Stimulated activated CD4-positive, alpha-beta T cell treated with anti-CD3 and anti-CD28 coated beads, Interleukin-1b, Interleukin-23, amount 100 ng/mL, for 1 hour (primary cell): ENCODE measurements at places on chromosomes 5 and 9.

DNA sequence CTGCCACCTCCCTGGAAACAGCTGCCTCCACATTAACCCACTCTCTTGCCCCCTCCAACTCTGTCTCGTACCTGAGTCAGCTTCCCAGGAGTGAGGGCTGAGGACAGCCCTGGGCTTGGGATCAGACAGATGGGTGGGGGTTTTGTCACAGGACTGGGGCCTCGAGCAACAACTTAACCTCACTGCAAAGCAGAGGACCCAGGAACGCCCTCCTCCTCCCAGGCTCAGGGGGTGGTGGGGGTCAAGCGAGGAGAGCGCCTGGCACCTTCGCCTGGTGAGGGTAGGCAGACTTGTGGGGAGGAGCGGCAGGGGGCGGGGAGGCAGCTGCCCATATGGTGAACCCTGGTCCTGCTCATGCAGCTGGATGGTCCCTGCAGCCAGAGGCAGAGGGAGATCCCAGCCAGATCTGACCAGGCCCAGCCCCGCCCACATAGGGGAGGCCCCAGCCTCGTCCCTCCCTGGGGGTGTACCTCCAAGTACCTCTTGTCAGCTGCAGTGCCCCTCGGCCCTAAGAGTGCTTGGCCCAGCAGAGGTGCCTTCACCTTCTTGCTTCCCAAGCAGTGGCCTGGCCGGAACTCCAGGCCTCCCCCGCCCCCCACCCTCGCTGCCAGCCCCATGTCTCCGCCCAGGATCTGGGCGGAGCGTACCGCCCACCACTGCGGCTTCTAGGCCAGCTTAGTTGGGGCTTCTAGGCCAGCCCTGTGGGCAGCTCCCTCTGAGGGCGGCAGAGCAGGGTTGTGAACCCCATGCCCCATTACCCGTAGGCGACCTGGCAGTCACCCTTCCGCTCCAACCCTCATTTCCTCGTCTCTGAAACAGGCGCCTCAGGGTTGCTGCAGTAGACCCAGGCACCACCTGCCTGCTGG is at the start of gene SARDH:
Gene SARDH, minus strand, starts transcription at position 579 of the 866 bp plus-strand sequence. CDS start 4,179 bp downstream, outside the sequence.
- DNase-seq: no peak

GRCh38 chr9:20606652-20607051 is 15.6 kb downstream of the MLLT3 start:
- no peak for DNase-seq

DNA sequence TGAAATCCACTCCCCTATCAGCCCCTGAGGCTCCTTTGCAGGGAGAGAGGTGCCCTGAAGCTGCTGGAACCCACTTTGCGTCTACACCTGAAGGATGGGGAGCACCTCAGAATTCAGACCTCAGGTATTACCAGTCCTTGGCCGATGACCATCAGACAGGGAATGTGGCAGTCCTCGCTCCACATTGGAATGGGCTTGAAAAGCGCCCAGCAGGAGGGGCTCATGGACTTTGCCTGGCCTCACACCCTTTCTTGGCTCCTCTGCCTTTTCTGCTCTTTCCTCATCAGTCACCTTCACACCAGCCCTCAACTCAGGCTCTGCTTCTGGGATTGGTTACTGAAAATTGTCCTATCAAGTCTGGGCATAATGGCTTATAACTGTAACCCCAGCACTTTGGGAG is 83.9 kb downstream of the BARX1 start:
- DNase-seq: no peak

- no peak for DNase-seq
These were observed 680.8 kb upstream of the SEMA6A start for GRCh38 chr5:117255211-117256027.

DNA sequence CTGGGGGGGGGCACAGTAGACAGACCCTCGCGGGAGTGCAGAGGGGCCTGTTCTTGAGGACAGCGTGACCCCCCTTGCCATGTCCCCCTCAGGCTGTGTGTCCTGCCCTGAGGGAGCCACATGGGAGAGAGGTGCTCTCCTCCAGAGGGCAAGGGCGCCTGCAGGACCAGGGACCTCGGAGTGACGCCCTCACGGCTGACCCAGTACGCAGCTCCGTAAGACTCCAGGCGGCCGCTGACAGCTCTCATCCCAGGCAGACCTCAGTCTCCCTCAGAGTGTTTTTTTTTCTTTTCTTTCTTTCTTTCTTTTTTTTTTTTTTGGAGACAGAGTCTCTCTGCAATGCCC is 27.3 kb downstream of the EXD3 start:
- DNase-seq: no peak
